ENCODE measurements at places on chromosomes 12 and 14.

- no peak for DNase-seq
Measured at GRCh38 chr12:64723630-64724029, 35.6 kb downstream of the GNS start.

GRCh38 chr14:92637228-92637627 is 111.2 kb downstream of the LGMN start:
- DNase-seq, result no peak

DNA sequence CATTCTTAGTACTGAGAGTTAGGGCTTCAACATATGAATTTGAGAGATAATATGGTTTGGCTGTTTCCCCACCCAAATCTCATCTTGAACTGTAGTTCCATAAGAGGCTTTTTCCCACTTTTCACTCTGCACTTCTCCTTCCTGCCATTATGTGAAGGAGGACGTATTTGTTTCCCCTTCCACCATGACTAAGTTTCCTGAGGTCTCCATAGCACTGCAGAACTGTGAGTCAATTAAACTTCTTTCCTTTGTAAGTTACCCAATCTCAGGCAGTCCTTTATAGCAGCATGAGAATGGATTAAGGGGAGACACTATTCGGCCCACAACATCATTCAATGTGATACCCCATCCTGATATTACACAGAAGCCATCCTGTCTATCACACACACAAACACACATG is 36.8 kb upstream of the ALG10B start:
- no peak for DNase-seq

DNA sequence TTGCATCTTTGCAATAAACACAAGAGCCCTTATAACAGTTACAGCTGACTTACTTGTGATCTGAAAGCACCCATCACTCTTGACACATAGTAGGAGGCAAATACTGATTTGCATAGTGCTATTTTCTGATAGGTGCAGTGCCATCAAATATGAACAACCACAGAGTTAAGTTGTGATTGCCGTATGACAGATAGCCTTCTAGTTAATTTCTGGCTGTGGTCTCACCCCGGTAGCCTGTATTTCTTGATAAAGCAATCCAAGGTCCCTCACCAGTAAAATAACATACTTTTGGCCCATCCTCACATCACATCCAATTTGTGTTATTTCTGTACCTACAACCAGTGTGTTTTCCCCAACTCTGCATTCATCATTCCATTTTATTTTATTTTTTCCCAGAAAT is 23.3 kb upstream of the STYK1 start:
- no peak for DNase-seq

- no peak for DNase-seq
Measured at GRCh38 chr14:72513965-72514659, 379.8 kb downstream of the DPF3 start.

DNA sequence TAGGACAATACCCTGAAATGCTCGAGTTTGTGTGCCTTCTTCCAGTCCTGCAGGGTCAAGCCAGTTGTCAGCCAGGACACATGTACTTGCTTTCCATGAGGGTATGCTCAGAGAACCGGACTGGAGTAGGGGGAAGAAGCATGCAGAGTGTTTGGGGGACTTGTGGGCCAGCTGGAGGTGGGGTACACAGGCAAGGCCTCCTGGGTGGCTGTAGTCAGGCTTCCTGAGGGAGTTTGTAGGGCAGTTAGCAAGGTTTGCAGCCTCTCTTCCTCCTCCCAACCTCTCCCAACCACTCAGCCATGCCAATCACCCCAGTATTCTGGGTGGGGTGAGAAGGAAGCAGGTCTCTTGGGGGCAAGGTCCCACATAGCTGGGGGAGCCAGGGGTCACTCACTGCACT is 47.0 kb upstream of the RHOJ start:
- DNase-seq, result no peak

DNA sequence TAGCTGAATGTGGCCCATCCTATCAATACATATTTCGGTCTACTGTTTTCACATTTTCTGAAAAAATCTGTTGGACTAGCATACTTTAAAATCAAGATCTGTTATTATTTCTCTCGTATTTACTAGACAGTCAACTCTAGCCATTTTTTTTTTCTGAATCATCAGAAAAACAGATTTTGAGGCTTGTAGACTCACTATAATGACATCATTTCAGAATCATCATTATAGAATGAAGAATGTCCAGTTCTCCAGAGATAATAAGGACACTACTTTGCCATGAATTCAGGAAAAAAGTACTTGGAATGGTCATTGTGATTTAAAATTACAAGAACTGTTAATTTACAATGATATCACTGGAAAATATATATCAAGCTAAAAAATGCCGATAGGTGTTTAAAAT is 589.8 kb downstream of the KCNH5 start:
- DNase-seq, result no peak

GRCh38 chr14:50350975-50351374 is 38.9 kb downstream of the DMAC2L start:
- DNase-seq, result no peak

GRCh38 chr12:2320841-2321240 is 268.1 kb downstream of the CACNA1C start:
- DNase-seq, result no peak

DNA sequence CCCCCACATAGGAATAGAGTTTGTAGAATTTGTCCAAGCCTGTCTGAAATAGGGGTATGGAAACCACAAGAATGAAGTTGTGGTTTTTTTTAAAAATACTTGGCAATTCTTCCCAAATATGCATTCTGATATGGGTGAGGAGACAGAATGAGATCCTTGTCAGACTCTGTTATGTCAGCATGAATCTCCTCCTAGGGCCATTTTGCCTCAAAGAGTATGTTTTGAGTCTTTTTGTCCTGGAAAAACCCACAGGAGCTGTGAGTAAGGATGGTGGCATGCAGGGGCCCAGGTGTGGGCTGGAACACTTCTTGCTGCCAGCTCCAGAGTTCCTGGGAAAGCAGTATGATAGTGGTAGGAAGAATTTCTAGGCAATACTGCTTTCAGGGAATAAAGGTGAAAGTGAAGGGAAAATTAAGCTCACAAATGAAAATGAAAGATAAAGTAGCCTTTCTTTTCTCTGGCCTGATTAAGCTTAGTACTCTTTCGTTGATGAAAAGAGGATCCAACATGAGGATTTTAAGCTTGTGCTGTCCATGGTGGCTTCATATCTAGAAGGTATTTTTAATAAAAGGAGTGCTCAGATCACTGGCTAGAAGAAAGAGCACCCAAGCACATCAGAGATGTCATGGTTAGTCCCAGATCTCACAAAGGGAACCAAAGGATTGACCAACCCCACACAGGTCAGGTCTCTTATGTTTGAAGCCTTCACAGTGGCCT is 130.8 kb downstream of the LLPH start:
- no peak for DNase-seq

DNA sequence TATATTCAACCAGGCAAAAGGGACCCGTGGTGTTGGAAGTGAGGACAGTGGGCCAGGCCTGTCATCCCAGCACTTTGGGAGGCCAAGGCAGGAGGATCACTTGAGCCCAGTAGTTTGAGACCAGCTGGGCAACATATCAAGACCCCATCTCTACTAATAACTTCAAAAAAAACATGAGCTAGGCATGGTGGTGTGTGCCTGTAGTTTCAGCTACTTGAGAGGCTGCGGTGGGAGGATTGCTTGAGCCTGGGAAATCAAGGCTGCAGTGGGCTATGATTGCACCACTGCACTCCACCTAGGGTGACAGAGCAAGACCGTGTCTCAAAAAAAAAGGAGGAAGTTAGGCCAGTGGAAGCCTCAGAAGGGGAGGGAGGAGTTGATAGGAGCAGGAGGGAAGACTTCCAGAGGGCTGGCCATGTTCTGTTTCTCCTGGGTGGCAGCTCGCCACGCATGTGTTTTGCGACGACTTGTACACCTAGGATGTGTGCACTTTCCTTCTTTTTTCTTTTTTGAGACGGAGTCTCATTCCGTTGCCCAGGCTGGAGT is 10.1 kb downstream of the SLC25A29 start:
- no peak for DNase-seq

DNA sequence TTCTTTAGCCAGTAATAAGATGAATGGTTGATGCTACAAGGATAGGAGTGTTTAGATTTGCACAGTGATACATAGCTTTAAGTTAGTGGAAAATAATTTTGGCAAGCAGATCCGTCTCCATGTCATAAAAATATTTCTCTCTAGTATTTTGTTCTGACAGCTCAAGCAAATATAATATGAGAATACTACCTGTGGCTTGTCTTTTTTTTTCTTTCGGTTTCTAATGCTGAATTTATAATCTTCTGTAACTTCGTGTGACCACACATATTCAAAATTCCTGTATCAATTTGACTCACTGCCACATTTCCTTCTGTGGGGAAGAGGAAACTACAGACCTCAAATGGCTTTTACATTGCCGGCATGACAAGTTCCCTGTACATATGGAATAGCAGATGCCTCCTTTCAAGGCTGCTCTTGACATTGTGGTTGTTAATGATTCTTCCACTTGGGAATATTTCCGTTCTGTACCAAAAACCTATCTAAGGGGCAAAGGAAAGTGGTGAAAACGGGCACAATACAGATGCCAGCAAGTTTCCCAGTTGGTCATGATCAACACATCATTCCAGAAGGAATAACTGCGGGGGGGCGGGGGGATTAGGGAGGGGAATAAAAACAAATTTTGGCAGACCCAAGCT is 103.6 kb upstream of the CCDC91 start:
- no peak for DNase-seq

DNA sequence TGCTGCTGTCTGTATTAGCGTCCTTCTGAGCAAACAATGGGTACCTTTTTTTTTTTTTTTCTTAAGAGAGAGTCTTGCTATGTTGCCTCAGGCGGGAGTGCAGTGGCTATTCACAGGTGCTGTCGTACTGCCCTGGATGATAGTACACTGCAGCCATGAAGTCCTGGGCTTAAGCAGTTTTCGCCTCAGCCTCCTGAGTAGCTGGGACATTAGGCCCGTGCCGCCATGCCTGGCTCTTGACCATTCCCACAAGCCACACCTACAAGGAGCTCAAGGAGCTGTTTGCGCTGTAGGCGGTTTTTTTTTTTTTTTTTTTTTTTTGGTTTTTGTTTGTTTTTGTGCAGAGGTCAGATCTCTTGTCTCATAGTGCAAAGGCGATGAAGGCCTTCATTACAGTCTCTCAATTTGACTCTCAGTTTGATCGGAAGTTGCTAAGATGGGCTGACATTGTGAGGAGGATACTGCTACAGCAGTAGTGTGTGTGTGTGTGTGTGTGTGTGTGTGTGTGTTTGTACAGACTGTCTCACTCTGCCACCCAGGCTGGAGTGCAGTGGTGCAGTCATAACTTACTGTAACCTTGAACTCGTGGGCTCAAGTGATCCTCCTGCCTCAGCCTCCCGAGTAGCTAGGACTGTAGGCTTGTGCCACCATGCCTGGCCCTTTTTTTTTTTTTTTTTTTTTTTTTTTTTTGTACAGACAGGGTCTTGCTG is 34.2 kb downstream of the TRAF3 start:
- no peak for DNase-seq

DNA sequence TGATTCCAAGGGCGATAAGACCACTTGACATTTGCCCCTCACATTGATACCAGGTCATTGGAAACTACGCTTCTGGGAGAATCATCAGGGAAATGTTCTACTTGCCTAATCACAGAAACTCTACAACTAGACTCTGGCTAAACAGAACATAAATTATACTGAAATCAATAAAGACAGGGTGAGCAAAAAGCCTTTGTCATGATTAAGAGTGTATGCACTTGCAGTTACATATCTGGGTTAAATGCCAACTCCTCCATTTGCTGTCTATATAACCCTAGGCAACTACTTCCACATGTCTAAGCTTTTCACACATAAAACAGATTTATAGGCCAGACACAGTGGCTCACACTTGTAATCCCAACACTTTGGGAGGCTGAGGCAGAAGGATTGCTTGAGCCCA is 125.7 kb downstream of the PHLDA1 start:
- no peak for DNase-seq

GRCh38 chr14:61486930-61487495 is 165.6 kb downstream of the PRKCH start:
- no peak for DNase-seq

GRCh38 chr12:104280717-104281458 is 22.7 kb upstream of the EID3 start:
- DNase-seq, result no peak

GRCh38 chr12:108468196-108468968 is 46.7 kb upstream of the FICD start:
- DNase-seq, result no peak

DNA sequence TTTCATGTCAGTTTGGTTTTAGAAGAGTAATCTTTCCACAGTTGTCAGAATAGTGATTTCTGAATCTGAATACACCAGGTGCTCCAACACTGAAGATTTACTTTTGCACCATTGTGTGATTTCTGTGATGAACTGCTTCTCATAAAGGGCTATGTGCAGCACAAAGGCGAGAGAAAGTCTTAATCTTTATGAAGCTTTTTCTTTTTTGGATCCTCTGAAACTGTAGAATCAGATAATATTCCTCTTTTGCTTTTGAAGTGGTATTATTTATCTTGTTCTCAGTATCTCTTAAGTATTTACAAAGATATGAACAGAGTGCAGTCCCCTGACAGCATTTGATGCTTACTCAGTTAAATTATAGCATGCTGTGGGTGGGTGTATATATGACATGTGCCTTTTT is 207.8 kb downstream of the NAV3 start:
- DNase-seq, result no peak

DNA sequence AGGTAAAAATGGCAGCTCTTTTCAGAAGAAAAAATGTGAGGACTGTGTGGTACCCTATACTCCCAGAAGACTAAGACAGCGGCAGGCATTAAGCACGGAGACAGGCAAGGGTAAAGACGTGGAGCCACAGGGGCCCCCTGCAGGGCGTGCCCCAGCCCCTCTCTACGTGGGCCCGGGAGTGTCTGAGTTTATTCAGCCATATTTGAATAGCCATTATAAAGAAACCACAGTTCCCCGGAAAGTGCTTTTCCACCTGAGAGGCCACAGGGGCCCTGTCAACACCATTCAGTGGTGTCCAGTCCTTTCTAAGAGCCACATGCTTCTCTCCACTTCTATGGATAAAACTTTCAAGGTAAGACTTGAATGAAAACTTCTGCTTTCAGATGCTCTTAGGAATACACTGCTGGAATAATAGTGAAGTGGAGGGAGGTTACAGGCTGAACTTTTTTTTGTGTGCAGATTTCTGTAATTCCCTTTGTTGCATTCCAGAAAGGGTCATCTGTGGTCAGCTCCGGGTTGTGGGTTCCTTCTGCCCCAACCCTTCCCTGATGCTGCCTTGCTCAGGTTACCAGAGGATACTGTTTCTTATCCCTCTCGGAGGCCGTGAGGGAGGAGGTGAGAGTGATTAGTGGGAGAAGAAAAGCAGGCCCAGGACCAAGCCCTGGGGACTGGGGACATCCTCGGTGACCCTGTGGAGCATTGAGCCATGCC is 58.4 kb downstream of the SLC25A47 start:
- DNase-seq, result no peak

- DNase-seq, result no peak
Measured at GRCh38 chr12:108840605-108841332, 16.6 kb downstream of the SSH1 start.

DNA sequence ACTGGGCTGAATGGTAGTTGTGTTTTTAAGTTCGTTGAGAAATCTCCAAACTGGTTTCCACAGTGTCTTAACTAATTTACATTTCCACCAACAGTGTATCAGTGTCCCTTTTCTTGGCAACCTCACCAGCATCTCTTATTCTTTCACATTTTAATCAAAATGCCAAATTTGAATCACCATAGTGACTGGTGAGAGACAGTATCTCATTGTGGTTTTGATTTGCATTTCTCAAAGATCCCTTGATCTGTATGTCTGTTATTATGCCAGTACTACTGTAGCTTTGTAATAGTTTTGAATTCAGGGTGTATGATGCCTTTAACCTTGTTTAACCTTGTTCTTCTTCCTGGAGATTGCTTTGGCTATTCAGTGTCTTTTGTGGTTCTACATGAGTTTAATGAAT is 2.2 kb upstream of the EIF2S3B start:
- no peak for DNase-seq

- DNase-seq, result no peak
Measured at GRCh38 chr12:13189264-13189663, 7.3 kb upstream of the EMP1 start.

Measured in NCI-H1436 treated with DMSO at 0.1 percent for 48 hours (cell line).